ENCODE measurements at places on chromosomes 3 and 15. TPM values are rescaled to one million over a fixed set of nuclear protein-coding genes. Genes with fewer than 3 reads are reported as not detected.
A peak's percentile ranks its signal among the peaks of the same experiment; 100 is the strongest.

GRCh38 chr15:70068783-70069565 is 28.7 kb downstream of the TLE3 start:
- H3K36me3 ChIP-seq = peaks cover 42% of the 10 kb centered on the region
- H3K27ac ChIP-seq = no peak overlapping the region
- H3K4me3 ChIP-seq = no peak overlapping the region
- H3K4me1 ChIP-seq = peaks cover 5% of the 10 kb centered on the region
- no peaks in the 10 kb centered on the region for H3K27me3 ChIP-seq
- no peak for DNase-seq

- no peak for DNase-seq
- H3K4me1 ChIP-seq = no peaks in the 10 kb centered on the region
- H3K4me3 ChIP-seq = no peak overlapping the region
- H3K27ac ChIP-seq = no peak overlapping the region
- no peaks in the 10 kb centered on the region for H3K27me3 ChIP-seq
- peaks cover 43% of the 10 kb centered on the region for H3K36me3 ChIP-seq
Measured at GRCh38 chr15:41483519-41483918, 10.2 kb upstream of the ITPKA start.

Gene ADGRG7
- total RNA-seq = not detected

Gene TMCO5A
- not detected for total RNA-seq

GRCh38 chr3:101466465-101467309 is 46.3 kb downstream of the SENP7 start:
- peak overlapping the region; percentile 80 for H3K27ac ChIP-seq
- peak overlapping the region; percentile 64 for H3K4me3 ChIP-seq
- no peaks in the 10 kb centered on the region for H3K27me3 ChIP-seq
- DNase-seq = no peak
- H3K4me1 ChIP-seq = peaks cover 28% of the 10 kb centered on the region
- peaks cover 21% of the 10 kb centered on the region for H3K36me3 ChIP-seq

GRCh38 chr15:26943866-26944265 is 27.1 kb upstream of the GABRG3 start:
- no peaks in the 10 kb centered on the region for H3K4me1 ChIP-seq
- H3K27me3 ChIP-seq = no peaks in the 10 kb centered on the region
- H3K36me3 ChIP-seq = no peaks in the 10 kb centered on the region
- DNase-seq = no peak
- H3K4me3 ChIP-seq = no peak overlapping the region

GRCh38 chr3:23459889-23460546 is 256.9 kb downstream of the UBE2E2 start:
- peak overlapping the region; percentile 78 for H3K27ac ChIP-seq
- DNase-seq = no peak
- H3K36me3 ChIP-seq = peaks cover 7% of the 10 kb centered on the region
- H3K4me3 ChIP-seq = no peak overlapping the region
- H3K27me3 ChIP-seq = no peaks in the 10 kb centered on the region

DNA sequence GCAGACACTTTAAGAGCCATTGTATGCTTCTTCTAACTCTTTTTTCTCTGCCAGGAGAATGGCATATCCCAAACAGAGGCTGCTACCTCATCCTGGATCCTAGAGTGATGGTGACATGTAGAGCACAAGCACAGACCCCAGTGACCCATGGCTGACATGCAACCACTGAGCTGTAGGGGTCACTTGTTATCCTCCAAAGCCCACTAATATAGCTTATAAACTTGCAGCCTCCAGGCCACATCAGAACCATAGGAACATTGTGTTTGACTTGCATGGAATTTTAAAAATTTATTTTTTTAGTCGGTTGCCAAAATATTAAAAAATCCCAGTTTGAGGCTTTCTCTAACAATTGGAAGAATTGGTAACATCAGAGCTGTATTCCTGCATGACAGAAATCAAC is 283.0 kb upstream of the WNT5A start:
- H3K4me1 ChIP-seq = peaks cover 5% of the 10 kb centered on the region
- H3K36me3 ChIP-seq = no peaks in the 10 kb centered on the region
- H3K4me3 ChIP-seq = no peak overlapping the region
- peaks cover 8% of the 10 kb centered on the region for H3K27me3 ChIP-seq
- DNase-seq = no peak

DNA sequence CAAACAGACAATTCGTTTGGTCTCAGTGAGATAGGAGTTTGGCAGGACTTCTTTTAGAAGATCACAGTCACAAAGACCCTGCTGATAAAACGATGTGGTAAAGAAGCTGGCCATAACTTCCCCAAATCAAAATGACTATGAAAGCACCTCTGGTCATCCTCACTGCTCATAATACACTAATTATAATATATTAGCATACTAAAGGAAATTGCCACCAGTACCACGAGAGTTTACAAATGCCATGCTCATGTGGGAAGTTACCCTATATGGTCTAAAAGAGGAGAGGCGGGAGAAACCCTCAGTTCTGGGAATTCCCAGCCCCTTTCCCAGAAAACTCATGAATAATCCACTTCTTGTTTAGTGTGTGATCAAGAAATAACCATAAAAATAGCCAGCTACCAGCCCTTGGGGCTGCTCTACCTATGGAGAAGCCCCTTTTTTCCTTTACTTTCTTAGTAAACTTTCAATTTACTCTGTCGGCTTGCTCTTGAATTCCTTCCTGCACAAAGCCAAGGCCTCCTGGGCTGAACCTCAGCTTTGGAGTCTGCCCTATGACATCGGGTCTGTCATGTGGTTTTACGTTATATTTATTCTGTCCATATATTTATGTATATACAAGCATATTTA is 115.8 kb upstream of the IGSF10 start:
- no peak for DNase-seq
- H3K4me3 ChIP-seq = no peak overlapping the region
- H3K27me3 ChIP-seq = peaks cover 8% of the 10 kb centered on the region
- no peaks in the 10 kb centered on the region for H3K36me3 ChIP-seq
- H3K27ac ChIP-seq = no peak overlapping the region

Gene SLC6A11
- not detected for total RNA-seq

- peaks cover 64% of the 10 kb centered on the region for H3K4me1 ChIP-seq
- H3K4me3 ChIP-seq = no peak overlapping the region
- DNase-seq = no peak
- H3K36me3 ChIP-seq = no peaks in the 10 kb centered on the region
- H3K27me3 ChIP-seq = no peaks in the 10 kb centered on the region
- no peak overlapping the region for H3K27ac ChIP-seq
Measured at GRCh38 chr3:183372911-183373310, 55.5 kb downstream of the MCF2L2 start.

Gene WNT7A
- not detected for total RNA-seq

GRCh38 chr3:124082343-124082742 is 90.4 kb upstream of the ROPN1 start:
- no peak overlapping the region for H3K27ac ChIP-seq
- no peak for DNase-seq
- H3K27me3 ChIP-seq = no peaks in the 10 kb centered on the region
- no peak overlapping the region for H3K4me3 ChIP-seq
- no peaks in the 10 kb centered on the region for H3K36me3 ChIP-seq

- no peak overlapping the region for H3K4me3 ChIP-seq
- no peaks in the 10 kb centered on the region for H3K36me3 ChIP-seq
- DNase-seq = no peak
- H3K4me1 ChIP-seq = no peaks in the 10 kb centered on the region
Measured at GRCh38 chr3:131933665-131934064, 101.1 kb downstream of the CPNE4 start.

- H3K27me3 ChIP-seq = no peaks in the 10 kb centered on the region
- H3K27ac ChIP-seq = no peak overlapping the region
Measured at GRCh38 chr3:67657192-67657591, 2.8 kb upstream of the SUCLG2 start.

- H3K4me3 ChIP-seq = no peak overlapping the region
- DNase-seq = no peak
- H3K27me3 ChIP-seq = no peaks in the 10 kb centered on the region
- H3K27ac ChIP-seq = peak overlapping the region; percentile 69
- peaks cover 42% of the 10 kb centered on the region for H3K4me1 ChIP-seq
- H3K36me3 ChIP-seq = no peaks in the 10 kb centered on the region
Measured at GRCh38 chr15:71333839-71334238, 218.6 kb downstream of the THSD4 start.

Gene MAP1A
- total RNA-seq = 29.2 TPM

Gene PIK3CB
- total RNA-seq = 15.9 TPM

DNA sequence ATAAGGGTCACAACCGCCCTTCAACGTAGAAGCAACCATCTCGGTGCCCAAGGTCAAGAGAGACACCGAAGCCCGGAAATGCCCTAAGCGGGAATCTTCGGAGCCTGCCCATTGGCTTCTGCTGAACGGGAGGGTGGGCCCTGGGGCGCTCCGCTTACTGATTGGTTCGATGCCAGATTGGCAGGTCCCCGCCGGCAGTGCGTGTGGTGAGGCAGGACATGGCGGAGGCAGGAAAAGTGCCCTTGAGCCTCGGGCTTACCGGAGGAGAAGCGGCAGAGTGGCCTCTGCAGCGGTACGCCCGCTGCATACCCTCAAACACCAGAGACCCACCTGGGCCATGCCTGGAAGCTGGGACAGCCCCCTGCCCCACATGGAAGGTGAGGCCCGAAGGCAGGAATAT is at the start of gene REC114:
REC114 (plus strand) TSS at position 197 of the 400 bp plus-strand sequence; CDS start at position 219, 22 bp downstream.
- no peaks in the 10 kb centered on the region for H3K36me3 ChIP-seq
- DNase-seq = no peak
- H3K4me1 ChIP-seq = no peaks in the 10 kb centered on the region
- no peak within 1 kb of the TSS for H3K4me3 ChIP-seq
- H3K27ac ChIP-seq = no peak within 1 kb of the TSS

Gene PLCD1
- 21.8 TPM for total RNA-seq

DNA sequence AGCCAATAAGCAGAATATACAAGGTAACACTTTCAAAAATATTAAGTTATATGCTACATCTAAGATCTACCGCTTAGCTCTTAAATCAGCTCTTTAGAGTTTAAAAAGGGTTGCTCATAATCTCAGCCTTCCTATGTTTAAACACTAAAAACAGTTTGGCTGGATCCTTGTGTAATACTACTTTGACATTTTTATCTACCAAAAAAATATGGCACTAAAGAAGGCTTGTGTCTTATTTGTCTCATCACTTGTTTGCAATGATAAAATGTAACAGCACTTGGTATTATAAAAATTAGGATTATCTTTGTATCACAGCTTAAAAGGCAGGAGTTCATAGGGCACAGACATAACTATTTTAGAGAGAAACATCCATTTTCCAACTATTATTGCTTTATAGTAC is 9.8 kb downstream of the ANKRD28 start:
- no peak overlapping the region for H3K4me3 ChIP-seq
- peaks cover 68% of the 10 kb centered on the region for H3K36me3 ChIP-seq
- DNase-seq = no peak
- peak overlapping the region; percentile 31 for H3K27ac ChIP-seq
- peaks cover 80% of the 10 kb centered on the region for H3K4me1 ChIP-seq

Gene PTX3
- total RNA-seq = 51.8 TPM

Gene EPM2AIP1
- 24.8 TPM for total RNA-seq

- H3K4me1 ChIP-seq = peaks cover 10% of the 10 kb centered on the region
- no peak overlapping the region for H3K4me3 ChIP-seq
- no peaks in the 10 kb centered on the region for H3K27me3 ChIP-seq
- no peaks in the 10 kb centered on the region for H3K36me3 ChIP-seq
Measured at GRCh38 chr3:48151807-48152427, 36.3 kb downstream of the CDC25A start.

Gene SENP7
- 27.7 TPM for total RNA-seq

Measured in osteocyte (in vitro differentiated cells).